ENCODE measurements at places on chromosomes 1 and 21.

DNA sequence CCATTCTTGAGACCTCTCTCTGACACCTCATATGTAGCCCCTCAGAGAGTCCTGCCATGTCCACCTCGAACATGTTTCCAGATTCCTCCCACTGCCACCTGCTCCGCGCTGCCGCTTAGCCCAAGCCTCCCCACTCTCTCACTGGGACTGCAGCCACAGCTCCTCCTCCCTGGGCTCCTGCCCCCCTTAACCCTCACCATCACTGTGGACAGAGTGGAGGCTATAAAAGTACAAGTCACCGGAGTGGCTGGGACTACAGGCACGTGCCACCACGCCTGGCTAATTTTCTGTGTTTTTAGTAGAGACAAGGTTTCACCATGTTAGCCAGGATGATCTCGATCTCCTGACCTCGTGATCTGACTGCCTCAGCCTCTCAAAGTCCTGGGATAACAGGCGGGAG lies 77.0 kb downstream of the VWA5B1 start:
- DNase-seq: no peak

GRCh38 chr21:34790341-34790740 lies 121.5 kb downstream of the CLIC6 start:
- DNase-seq: no peak

GRCh38 chr1:53046930-53047329 lies 15.1 kb upstream of the PODN start:
- DNase-seq: no peak

- peak; percentile 76 for DNase-seq
Measured at GRCh38 chr1:214864896-214865688, 217.4 kb upstream of the KCNK2 start.

- DNase-seq: no peak
Measured at GRCh38 chr1:91833946-91834345, 52.0 kb downstream of the TGFBR3 start.

- no peak for DNase-seq
Measured at GRCh38 chr1:53324728-53325297, 3.1 kb downstream of the LRP8 start.

- DNase-seq: no peak
Measured at GRCh38 chr1:179925302-179925701, 29.3 kb upstream of the CEP350 start.

GRCh38 chr1:22688466-22688865 lies 22.2 kb upstream of the EPHB2 start:
- no peak for DNase-seq
